ENCODE measurements at places on chromosomes 13 and 19.

DNA sequence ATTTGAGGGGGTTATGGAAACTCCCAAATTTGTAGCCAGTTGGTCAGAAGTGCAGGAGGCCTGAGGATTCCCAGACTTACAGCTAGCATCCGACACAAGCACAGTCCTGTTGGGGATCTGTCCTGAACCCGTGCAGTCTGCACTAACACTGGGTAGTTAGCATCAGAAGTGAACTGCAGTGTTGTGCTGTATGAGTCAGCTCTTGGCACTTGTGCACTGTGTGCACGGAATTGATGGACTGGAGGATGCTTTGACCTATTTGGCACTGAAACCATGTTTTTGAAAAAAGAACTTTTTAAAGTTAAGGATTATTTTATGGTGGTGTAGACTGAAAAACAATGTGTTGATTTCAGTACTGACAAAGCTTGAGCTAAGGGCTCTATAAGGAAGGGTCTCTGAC lies 279.0 kb downstream of the NHLRC3 start:
- no peak for DNase-seq

- no peak for DNase-seq
Observed at GRCh38 chr13:97366172-97366688, 67.7 kb upstream of the RAP2A start.

DNA sequence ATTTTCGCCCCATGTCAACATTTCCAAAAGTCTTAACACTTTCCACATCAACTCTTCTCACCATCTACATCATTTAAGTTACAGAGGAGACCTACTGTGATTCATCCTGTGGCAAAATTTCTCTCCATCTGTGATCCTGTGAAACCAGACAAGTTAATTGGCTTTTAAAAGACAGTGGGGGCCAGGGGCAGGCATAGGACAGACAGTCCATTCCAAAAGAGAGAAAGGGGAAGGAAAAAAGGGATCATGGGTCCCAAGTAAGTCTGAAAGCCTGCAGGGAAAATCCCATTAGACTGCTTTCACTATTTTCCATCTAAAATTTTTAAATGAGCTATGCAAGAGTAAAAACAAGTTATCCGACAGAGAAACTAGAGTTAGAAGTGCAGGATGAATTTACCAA lies 121.0 kb downstream of the MRPL57 start:
- peak; percentile 30 for DNase-seq

DNA sequence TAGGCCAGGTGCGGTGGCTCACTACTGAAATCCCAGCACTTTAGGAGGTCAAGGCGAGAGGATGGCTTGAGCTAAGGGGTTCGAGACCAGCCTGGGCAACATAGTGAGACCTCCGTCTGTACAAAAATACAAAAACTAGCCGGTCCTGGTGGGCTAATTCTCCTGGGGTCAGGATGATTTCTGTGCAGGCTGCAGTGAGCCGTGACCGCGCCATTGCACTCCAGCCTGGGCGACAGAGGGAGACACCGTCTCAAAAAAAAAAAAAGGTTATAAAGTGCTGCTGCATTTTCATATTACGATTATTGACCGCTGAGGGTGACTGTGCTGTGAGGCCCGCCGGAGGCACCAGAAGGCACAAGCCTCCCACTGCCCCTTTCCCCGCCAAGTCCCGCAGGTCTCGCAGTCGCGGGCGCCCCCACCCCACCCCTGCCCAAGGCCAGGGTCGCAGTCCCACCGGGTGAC lies 477 bp upstream of the PLEKHF1 start:
- DNase-seq = no peak

GRCh38 chr13:27242702-27243101 lies 8.7 kb upstream of the RPL21 start:
- DNase-seq = no peak

DNA sequence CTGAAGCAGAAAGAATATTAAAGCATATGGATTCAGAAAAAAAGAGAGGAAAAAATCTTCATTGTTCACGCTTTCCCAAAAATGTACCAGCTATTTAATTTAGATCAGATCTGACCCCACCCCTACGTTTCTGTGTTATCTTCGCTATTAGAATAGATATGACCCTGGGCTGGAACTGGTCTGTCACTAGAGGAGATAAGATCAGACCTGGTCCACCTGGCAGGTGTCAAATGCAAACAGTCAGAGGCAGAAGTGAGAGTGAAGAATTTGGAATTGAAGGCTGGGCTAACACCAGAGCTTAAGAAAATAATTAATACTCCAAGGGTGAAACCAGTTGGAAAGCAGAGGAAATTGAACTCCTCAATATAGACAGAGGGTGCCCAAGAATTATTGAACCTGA lies 30.0 kb upstream of the MBNL2 start:
- DNase-seq = no peak

GRCh38 chr19:13764101-13764807 lies at the start of gene MRI1:
Gene MRI1 (plus strand): TSS chr19:13764522. CDS start chr19:13764589, 67 bp downstream.
- DNase-seq = peak; percentile 50

GRCh38 chr19:33641261-33641660 lies 19.5 kb downstream of the CHST8 start:
- no peak for DNase-seq

DNA sequence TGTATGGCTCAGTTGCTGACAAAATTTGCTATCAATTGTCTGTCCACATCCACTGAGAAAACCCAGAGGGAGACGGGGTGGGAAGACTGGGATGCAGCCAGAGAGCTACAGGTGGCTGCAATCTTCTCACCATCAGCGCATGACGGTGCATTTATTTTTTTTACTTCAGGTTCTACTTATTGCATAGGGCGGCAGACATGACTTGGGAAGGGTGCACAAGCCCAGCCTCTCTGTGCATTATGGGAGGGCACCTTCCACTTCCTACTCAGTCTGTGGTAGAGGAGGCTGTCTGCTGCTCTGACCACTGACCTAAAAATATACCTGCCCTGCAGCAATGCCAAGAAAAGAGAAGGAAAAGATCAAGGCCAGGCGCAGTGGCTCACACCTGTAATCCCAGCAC lies 73.1 kb downstream of the ABCC4 start:
- no peak for DNase-seq

DNA sequence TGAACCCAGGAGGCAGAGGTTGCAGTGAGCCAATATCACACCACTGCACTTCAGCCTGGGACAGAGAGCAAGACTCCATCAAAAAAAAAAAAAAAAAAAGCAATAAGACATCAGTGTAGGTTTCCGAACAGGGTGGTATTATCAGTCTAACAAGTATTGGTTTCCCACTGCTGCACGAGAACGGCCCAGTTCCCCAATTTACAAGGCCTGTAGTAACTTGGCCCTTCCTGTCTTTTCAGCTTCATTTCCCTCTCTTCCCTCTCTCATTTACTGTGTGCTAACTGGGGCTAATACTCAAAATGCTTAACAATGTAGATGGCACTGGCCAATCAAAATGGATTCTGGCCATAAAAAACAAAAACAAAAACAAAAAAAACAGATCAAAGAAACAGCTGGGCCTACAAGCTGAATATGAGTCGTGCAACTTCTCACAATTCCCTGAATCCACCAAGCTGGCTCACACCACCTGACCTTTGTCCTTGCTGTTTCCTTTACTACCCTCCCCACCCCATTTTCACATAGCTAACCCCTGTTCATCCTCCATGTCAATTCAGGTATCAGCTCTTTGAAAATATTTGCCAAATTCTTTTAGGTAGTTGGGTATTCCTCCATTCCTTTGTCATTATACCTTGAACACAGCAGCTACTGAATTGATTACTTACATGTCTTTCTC lies 2.4 kb downstream of the TEX101 start:
- DNase-seq = no peak

- DNase-seq = no peak
Observed at GRCh38 chr19:33470686-33471085, 50.9 kb downstream of the PEPD start.

- DNase-seq = peak; percentile 92
Observed at GRCh38 chr19:6216996-6217751, 62.6 kb downstream of the MLLT1 start.

DNA sequence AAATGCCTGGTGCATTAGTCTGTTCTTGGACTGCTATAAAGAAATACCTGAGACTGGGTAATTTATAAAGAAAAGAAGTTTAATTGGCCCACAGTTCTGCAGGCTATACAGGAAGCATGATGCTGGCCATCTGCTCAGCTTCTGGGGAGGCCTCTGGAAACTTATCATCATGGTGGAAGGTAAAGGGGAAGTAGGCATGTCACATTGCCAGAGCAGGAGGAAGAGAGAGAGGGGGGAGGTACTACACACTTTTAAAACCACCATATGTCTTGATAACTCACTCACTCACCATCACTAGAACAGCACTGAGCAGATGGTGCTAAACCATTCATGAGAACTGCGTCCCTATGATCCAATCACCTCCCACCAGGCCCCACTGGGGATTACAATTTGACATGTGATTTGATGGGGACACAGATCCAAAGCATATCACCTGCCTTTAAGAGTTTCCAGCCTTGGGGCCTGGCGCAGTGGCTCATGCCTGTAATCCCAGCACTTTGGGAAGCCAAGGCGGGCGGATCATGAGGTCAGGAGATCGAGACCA lies 219.0 kb downstream of the KATNAL1 start:
- DNase-seq = no peak

DNA sequence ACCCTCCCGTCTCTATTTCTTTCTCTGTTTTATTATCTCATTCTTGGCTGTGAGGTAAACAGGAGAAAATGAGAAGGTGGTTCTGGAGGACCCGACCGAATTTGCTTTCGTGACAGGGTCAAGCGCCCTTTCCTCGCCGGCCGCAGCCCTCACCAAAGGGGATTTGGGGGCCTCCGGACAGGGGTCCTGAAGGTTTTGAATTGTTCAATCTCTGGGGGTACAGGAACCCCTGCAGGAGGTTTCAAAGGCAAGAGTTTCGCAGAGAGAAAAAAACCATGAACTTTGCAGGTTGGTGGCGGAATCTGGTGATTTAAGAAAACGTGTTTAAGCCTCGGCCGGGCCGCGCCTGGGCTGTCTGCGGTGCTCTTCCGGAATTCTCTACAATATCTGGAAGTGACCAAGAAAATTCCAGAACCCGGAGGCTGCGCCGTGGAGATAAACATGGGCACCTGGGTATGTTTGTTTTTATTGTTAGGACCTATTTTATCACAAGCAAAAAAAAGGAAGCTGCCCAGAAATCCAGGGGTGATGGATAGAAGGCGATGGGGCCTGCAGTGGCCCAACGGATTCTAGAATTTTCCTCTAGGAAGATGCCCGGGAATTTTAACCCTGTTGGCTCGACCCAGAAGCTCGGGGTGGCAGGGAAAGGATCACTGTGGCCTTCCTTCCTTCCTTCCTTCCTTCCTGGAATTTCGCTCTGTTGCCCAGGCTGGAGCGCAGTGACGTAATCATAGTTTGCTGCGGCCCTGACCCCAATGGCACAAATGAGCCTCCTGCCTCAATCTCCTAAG lies 14.2 kb upstream of the PTBP1 start:
- DNase-seq = no peak

- DNase-seq = no peak
Observed at GRCh38 chr19:13492128-13492527, 14.2 kb downstream of the CACNA1A start.

GRCh38 chr19:2223959-2224358 lies 12.2 kb downstream of the PLEKHJ1 start:
- no peak for DNase-seq

DNA sequence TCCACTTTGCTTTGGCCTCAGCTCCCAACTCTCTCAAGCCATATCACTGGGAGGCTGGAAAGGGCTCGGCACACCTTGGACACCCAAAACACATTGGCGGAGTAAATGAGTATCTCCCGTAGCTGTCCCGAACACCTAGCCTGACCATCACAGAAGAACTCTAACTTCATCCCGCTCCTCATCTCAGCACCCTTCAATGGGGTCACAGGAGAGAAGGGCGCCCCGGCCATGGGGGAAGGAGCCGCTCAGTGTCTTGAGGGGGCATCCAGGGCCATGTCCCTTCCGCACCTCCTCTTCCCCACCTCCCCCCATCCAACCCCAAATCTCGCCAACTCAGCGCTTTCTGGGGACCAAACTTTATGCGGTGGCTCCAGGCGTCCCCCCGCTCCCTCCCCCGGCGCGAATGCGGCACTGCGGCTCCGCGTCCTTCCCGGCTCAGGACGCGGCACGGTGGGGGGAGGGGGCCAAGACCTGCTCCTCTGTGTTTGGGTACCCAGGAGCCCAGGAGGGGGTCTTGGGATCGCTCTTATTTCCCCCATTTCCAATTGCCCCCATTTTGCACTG lies 3.0 kb downstream of the KCNC3 start:
- no peak for DNase-seq

DNA sequence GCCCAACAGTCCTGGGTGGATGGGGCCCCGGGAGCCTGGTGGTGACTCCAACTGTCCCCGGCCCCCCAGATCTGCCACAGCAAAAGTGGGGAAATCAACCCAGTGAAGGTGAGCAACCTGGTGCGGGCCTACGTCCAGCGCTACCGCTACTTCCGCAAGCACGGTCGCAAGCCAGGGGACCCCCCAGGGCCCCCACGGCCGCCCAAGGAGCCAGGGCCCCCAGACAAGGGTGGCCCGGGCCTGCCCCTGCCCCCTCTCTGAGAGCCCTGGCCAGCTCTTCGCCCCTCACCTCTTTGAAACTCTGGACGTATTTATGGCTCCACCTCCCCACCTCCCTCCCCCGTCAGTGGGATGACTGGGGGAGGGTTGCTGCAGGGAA lies 7.5 kb downstream of the IRF3 start:
- DNase-seq = no peak

GRCh38 chr13:109166804-109167203 lies 537.4 kb downstream of the MYO16 start:
- no peak for DNase-seq

- no peak for DNase-seq
Observed at GRCh38 chr13:107370015-107370785, 802.3 kb upstream of the ARGLU1 start.

DNA sequence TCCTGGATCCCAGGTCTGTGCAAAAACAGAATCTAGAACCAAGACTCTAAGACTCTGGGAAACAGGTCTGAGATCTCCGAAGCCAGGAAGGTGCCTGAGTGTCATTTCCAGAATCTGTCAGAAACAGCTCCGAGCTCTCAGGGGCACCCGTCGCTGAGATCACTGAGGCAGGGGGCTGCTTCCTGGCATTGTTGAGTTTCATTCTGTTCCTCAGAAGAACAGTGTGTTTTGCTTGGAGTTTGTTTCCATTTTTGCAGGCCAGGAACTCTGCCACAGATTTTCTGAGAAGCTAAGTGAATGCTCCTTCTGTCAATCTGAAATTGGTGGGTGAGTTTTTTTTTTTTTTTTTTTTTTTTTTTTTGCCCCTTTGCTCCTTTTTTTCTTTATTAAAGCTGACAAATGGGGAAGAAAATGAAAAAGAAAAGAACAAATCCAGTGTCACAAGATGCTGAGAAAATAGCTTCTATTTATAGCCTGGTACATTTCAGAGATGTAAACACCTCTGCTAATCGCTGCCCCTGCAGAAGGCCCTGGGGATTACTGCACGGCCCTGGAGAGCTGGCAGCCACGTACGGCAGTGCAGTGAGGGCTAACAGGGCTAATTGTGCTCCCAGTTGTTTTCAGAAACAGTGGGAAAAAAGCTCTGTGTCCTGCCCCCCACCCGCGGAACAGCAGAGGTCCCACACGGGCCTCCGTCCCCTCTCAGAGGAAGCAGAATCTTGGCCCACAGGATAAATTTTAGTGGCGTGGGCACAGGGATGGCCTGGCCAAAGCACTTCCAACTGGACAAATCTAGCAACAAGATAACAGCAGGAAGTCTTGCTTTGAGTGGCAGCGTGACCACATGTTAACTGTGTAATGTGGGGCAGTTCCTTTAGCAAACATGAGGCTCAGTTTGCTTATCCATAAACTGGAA lies 237.6 kb upstream of the IRS2 start:
- DNase-seq = no peak

- no peak for DNase-seq
Observed at GRCh38 chr19:30065680-30066606, 123.9 kb downstream of the URI1 start.

- no peak for DNase-seq
Observed at GRCh38 chr13:35723821-35724220, 247.3 kb upstream of the MAB21L1 start.
